ENCODE measurements at places on chromosomes 1 and 21. TPM values are rescaled to one million over a fixed set of nuclear protein-coding genes. Genes with fewer than 3 reads are reported as not detected.

Gene KCNT2
- not detected for total RNA-seq

Gene CASZ1
- 10.4 TPM for total RNA-seq

Gene CLDN14
- total RNA-seq, result not detected

Gene ARHGEF11
- 45.5 TPM for total RNA-seq

Gene PKLR
- total RNA-seq, result not detected

Gene B3GALT5
- total RNA-seq, result 0.18 TPM

Gene CADM3
- total RNA-seq, result not detected

Gene PLA2G2C
- not detected for total RNA-seq

Gene LCE2B
- total RNA-seq, result not detected

Gene ILDR2
- 1.2 TPM for total RNA-seq

Gene WLS
- total RNA-seq, result 70.6 TPM

Gene NHLH1
- total RNA-seq, result 0.28 TPM

Gene FAM177B
- 0.70 TPM for total RNA-seq

DNA sequence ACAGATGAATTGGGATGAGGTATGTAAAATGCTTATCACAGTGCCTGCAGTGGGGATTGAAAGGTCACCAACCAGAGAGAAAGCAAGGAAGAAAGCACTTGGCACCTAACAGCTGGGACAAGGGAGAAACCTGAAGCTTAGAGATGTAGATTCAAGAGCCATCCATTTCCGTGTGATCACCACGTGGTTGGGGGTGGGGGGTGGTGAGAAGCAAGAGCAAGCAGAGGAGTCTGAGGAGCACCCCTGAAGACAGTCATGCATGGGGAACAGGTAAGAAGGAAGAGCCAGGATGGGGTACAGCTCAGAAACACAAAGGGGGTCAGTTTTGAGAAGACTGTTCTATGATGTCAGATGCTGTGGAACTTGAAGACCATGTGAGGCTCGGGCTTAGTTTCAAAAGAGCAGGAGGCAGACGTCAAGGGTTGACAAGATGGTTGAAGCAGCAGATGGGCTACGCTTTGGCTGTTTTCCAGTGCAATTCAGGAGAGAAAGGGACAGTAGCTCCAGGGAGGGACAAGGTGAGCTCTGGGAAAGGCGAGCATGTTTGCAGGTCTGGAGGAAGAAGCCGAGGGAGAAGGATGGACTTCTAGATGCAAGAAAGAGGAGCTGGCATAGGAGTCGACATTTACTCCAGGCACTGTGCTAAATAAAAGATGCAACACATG lies 17.4 kb downstream of the KANK4 start:
- DNase-seq, result no peak

DNA sequence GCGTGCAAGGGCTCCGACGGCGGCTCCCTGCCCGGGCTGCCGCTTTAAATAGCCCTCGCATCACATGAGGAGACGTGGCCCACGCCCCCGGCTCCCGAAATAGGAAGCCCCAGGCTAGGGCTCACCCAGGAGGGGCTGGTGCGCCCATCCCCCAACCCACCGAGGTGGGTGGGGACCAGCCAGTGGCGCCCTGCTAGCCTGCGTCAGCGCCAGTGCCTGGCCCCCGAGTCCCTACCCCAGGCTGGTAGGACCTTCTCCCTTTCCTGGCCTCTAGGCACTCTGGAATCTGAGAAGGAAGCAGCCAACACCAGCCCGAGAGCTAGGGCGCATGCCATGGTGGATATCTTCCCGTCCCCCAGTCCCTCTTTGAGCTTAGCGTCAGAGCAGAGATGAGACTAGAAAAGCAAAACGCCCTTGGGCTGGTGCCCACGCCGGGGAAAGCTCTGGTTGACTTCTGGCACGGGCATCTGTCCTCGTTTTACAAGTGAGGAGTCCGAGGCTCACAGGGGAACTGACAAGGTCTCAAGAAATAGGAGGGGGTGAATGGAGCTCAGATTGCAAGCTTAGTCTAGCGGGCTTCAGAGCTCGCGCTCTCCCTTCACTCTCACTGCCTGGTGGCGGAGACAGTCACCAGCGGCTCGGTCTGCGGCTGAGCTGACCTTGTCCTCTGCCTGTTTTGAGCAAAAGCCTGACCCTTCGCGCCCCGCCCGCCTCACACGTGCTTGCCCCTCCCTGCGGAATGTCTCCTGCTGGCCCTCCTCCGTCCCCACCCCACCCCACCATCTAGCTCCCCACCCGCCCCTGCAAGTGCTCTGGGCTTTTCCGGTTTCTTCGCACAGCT lies at the start of gene FABP3:
TSS of gene FABP3 (minus strand) at position 21 of the 841 bp plus-strand sequence. CDS start 62 bp downstream, outside the sequence.
- DNase-seq, result peak; percentile 92

GRCh38 chr1:7831458-7831857 lies 21.4 kb downstream of the UTS2 start:
- DNase-seq, result no peak

DNA sequence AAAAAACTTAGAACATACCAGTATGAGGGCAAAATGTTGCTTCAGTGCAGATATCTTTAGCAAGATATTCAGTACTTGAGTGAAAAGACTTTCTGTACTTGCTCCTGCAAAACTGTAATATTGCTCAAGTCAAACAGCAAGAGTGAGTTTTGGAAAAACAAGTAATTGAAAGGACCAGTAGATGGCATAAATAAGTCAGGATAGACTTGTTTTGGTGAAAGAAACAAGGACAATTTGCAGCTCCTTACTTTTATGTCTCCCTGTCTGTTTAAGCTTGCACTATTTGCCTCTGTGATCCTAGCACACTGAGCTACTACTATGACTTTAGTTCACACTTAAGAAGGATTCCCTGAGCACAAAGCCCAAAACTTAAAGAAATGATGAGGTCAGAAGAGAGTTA lies 39.1 kb downstream of the IFI44 start:
- no peak for DNase-seq

DNA sequence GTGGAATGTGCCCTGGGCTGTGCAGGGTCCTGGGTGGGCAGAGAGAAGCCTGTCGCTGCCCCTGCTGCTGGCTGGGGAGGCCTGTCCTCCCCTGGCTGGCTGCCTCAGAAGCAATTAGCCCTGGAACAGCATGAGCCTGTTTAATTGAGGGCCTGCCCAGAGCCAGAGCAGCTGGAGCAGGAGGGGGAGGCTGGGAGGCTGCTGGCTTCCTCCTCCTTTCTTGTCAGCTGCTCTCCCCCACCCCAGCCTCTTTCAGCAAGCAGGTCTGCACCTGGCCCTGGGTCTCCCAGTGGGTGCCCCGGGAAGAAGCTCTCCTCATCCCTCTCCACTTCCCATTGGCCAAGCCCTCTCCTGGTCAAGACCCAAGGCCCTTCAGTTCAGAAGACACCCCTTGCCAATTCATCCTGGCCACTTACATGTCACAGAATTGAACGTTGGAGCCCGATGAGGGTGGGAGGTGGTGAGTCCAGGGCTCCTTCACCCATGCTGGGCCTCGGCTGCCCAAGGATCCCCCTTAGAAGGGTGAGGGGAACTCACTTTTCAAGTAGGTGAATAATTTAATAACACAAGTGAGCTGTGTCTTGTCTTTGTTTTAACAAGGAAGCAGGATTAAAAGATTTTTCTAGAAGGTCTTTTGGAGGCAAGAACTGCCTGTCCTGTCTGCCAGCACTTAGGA lies 13.2 kb downstream of the AMPD2 start:
- no peak for DNase-seq

DNA sequence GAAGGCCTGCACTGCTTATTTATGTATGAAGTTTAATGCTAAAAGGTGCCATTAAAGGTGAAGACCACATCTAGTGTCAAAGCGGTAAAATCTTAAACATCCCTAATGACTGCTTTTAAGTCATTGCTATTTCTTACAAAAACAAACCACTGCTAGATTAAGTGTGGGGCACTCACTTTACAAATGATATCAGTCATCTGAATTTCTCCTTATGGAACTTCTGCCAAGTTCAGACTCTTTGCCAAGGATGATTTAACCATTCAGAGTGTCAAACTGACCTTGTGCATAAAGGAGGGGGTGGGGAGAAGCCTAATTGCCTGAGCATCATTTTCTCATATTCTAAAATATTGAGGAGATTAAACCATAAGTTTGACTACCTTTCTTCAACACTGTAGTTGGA lies 271.5 kb downstream of the TGFB2 start:
- DNase-seq, result no peak

- no peak for DNase-seq
Observed at GRCh38 chr1:110774398-110774797, 98.5 kb upstream of the CD53 start.

DNA sequence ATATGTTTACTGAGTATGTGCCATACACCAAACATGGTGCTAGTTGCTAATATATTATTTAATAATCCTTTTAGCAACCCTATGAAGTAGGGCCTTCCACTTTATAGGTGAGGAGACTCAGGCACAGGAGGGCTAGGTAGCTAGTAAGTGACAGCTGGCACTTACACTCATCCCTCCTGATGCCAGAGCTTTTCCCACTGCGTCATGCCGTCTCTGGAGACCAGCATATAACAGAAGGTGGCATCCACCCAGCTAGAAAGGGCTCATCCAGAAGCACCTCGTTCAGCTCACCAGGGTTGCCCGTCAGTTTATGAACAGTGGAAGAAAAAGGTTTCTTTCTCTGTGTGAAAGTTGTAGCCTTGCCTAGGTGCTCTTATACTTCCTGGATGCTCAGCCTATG lies 108.9 kb downstream of the NOS1AP start:
- DNase-seq, result no peak

DNA sequence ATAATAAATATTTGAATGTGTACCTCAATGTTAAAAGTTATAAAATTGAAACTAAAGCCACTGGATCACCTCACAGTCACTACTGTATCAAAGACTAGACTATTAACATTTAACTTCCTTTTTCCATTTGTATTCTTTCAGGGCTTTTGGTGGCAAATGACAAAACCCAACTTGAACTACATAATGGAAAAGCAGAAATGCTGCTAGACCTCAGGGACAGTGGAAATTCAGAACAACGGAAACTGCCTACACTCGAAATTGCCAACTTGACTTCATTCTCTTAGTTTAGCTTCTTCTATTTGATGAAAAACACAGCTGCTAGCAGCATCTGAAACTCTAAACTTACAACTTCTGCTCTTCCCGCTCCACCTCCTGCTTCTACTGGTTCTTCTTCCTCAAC lies 34.9 kb upstream of the NTNG1 start:
- DNase-seq, result no peak

DNA sequence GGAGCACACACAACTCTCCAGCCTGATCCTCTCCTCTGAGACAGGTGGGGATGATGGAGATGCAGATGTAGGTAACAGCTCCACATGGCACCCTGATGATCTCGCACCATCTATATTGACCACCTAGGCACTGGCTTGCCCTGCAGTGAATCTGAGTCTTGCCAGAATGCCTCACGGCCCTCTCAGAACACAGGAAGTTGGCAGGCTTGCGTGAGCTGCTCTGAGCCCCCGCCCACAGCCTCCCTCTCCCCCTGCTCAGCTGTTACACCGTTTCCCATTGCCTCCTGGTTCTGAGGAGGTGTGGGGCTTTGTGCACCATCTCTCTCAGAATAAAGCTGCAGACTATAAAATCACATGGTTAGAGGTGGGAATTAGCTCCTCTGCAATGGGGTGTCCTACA lies 48.0 kb downstream of the URB2 start:
- DNase-seq, result no peak

DNA sequence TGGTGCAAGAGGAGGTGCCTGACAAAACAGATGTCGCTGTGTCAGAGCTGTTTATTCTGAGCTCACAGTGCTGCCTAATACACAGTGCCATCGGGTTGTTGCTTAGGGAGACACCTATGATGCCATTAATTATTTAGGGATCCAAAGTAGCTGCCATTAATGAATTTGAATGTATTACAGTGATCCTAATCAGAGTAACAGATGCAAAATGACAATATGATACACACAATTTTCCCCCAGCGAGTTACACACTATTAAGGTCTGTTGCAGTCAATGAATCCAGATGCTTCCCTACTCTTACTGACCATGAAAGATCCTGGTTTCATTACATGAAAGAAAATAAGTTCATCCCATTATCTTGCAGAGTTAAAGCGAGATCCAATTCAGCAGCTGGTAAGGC lies 91.3 kb downstream of the RWDD3 start:
- no peak for DNase-seq

GRCh38 chr1:10816743-10817369 lies 20.4 kb upstream of the CASZ1 start:
- DNase-seq, result no peak

DNA sequence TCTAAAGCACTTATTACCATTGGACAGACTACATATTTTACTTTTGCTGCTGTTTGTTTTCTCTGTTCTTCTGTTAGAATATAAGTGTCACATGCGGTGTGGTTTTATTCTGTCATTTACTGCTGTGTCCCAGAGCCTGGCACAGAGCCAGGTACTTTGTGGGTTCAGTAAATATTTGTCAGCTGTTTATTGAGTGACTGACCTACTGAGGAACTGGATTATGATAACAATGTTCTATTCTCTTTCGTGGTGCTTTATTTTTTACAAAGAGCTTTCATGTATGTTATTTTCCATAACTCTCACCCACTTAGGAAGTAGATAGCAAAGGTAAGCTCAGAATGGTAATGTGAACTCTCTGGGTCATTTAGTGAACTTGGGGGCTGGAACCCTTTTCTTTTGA lies 118.8 kb downstream of the RWDD3 start:
- no peak for DNase-seq

- DNase-seq, result no peak
Observed at GRCh38 chr1:67977756-67978155, 72.7 kb downstream of the DIRAS3 start.

GRCh38 chr1:56399326-56399725 lies 180.0 kb downstream of the PLPP3 start:
- DNase-seq, result peak; percentile 71

DNA sequence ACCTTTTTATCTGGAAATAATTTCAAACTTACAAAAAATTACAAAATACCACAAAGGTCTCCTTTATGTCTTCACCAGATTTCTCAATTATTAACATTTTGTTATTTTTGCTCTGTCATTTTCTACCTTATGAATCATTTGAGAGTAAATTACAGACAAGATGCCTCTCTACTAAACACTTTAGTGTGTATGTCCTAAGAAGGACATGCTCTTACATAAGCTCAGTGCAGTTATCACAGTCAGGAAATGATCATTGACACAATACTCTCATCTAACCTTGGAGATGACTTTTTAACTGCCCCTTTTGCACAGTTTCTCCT lies 378.9 kb upstream of the RUNX1 start:
- no peak for DNase-seq

DNA sequence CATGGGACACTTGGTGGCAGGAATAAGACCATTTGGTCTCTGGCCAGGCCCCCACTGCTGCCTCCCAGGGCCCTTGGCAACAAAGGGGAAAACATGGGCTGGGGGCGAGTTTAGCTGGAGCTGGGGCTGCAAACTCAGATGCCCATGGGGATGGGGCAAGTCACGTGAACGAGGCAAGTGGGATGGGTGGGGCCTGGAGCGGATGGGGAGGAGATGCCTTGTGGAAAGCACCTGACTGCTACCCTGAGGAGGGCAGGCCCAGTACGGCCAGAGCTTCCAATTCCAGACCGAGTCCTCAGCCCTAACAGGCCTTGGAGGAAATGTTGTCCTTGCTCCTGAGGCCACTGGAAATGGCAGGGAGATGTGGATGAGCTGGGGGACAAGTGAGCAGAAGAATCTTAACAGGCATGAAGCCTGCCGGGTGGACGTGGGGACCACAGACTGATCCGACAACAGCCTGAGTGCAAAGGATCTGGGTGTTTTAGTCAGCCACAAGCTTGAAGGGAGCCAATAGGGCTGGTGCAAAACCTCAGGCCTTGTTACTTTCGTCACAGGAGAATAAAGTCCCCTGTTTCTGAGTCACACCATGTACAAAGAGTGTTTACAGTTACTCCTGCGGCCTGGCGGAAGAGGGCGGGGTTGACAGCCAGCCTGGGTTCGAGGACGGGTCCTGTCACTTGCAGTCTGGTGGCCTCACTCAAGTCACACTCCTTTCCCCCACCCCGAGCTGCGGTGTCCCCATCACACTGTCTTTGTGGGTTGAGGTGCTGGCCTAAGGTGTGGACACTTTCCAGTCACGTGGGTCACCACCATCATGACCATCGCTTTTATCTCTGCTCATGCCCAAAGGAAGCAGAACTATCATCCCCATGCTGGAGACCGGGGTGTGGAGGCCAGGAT lies 19.1 kb downstream of the RUNX3 start:
- no peak for DNase-seq

Data from Caco-2 (cell line).